ENCODE measurements at places on chromosomes 6 and 20.

GRCh38 chr6:26311012-26311384 is 54.0 kb upstream of the BTN3A2 start:
- DNase-seq, result peak; percentile 58

DNA sequence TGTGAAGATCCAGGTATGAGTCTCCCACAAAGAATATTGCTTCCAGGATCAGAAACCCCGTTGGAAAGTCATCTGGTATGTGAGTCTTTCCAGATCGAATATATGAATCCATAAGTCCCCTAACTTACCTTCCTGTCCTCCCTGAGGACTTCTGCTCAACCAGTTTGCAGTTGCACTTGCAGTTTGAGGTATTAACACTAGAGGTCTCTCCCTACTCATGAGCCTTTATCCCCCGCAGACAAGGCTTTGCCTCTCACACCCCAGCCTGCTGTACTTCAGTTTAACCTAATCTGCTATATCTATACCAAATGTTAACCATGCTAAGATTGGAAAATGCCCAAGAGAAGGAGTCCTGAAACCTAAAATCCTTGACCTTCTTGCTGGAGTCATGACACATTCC is 135.3 kb upstream of the DEFB112 start:
- no peak for DNase-seq

DNA sequence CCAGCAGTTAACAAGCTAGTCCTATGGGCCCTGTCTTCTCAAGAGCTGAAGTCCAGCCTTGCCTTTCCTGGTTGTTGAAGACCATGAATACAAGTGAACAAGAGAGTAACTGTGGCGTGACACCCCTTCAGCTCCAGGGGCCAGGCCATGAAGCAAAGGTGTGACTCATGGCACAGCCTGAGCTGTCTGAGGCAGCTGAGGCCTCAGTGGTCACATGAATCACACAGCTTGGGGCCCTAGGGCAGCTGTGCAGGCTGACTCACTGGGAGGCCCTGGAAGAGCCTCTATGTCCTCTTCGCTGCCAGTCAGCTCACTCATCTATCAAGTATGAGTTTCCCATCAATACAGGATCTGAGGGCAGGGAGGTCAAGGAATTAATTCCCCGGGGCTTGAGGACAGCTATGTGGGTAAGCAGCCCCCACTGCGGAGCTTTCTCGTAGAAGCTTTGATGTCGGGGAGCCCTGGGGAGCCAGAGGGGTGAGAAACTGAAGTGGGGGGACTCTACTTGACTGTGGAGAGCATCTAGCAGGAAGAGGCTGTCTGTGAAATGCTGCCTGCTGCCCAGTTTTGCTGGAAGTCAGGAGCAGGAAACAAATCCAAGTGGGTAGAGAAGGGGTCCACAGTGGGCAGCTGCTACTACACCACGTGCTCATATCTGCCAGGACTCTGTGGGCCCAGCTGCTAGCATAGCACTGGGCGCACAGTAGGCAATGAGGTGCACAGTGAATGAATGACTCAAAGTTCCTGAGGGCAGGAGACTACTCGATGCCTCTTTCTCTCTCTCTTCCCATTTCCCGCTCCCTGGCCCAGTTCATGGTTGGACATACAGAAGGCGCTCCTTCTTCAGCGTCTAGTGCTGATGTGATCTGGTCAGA is 13.7 kb upstream of the FAM83C start:
- peak; percentile 97 for DNase-seq

DNA sequence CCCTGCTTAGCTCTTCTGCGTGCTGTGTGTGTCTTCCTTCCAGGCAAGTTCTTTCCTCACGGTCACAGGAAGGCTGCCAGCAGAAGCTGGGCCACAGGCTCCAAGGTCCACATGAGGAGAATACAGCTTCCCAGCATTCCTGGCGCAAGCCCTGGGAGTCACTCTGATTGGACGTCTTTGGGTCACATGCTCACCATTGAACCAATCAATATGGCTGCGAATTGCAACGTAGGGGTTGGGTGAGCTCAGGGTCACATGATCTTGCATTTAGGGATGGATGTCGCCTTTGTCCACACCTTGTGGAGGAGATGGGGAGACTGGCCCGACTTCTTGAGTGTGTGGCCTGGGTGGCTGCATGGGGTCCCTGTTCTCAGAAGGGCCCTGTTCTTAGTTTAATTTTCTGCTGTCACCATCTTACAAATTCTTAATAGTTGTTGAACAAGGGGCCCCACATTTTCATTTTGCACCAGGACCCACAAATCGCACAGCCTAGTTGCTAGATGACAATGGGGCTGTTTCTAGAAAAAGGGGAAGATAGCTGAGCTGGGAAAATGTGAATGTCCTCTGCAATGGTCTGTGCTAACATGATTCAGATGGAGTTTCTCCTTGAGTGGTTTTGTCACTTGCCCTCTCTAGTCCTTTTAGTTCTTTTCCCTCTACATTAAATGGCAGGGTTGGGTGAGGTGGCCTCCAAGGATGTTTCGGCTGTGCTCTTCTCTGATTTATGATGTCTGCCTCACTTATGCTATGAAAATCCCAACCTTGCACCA is 149.6 kb downstream of the CDH26 start:
- DNase-seq, result no peak

DNA sequence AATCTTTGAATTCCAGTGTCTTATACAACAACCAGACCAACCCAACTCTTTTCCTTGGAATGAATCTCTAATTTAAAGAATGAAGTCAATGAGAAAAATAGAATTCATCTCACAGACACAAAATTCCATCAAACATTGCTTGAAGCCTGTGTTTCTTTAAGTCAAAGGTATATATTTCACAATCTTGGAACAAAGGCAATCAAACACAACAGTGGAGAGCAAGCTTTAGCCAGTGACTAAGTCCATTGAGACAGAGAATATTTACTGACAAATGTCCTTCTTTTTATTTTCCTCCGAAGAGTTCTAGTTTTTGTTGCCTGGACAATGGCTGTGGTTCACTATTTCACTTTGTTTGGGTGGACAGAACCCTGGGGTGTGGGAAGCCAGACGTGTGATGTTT is 35.8 kb downstream of the MEP1A start:
- DNase-seq, result no peak

- DNase-seq, result no peak
Observed at GRCh38 chr6:69263297-69263696, 533.5 kb downstream of the LMBRD1 start.

GRCh38 chr6:15994814-15995459 is 133.9 kb upstream of the MYLIP start:
- DNase-seq, result no peak

- DNase-seq, result no peak
Observed at GRCh38 chr6:124433387-124434160, 528.7 kb upstream of the RNF217 start.

GRCh38 chr20:55605594-55605993 is 399.7 kb downstream of the CBLN4 start:
- DNase-seq, result no peak

DNA sequence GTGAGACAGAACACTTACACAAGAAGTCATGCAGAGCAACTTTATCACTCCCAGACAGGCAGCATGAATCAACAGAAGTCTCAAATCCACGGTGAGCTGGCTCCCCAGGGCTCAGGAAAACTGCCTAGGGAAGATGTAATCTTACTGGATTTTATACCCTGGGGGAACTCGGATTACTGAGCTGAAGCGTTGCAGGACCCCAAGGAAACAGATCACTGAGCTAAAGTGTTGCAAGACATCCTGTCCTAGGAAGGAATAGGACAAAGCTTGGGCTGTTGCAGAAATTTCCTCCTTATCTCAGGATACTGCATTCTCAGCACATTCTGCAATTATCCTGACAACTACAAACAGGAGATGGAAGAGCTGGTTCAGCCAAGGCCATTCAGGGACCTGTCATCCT is 224.8 kb downstream of the TFAP2A start:
- no peak for DNase-seq

GRCh38 chr20:17481661-17482060 is 49.5 kb downstream of the BFSP1 start:
- no peak for DNase-seq

- no peak for DNase-seq
Observed at GRCh38 chr6:47357827-47358226, 48.1 kb upstream of the TNFRSF21 start.

GRCh38 chr6:5180636-5181035 is 80.1 kb downstream of the LYRM4 start:
- DNase-seq, result no peak

DNA sequence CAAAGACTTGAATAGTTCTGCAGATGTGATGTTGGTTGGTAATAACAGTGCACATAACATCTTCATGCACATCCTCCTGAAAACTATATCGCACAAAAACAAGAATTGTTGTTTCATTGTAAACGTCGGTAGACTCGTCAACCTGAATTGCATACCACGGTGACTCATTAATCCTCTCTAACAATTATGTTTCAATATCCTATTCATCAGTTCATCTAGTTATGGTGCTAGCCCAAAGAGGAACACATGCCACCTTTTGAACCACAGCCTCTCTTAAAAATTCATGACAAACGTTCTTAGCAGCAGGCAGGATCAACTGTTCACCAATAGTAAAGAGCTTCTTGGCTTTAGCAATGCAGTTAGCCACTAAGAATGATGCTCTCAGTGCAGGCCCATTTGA is 25.0 kb downstream of the CRYBG1 start:
- no peak for DNase-seq

GRCh38 chr6:5566718-5567117 is 305.4 kb downstream of the FARS2 start:
- DNase-seq, result no peak

DNA sequence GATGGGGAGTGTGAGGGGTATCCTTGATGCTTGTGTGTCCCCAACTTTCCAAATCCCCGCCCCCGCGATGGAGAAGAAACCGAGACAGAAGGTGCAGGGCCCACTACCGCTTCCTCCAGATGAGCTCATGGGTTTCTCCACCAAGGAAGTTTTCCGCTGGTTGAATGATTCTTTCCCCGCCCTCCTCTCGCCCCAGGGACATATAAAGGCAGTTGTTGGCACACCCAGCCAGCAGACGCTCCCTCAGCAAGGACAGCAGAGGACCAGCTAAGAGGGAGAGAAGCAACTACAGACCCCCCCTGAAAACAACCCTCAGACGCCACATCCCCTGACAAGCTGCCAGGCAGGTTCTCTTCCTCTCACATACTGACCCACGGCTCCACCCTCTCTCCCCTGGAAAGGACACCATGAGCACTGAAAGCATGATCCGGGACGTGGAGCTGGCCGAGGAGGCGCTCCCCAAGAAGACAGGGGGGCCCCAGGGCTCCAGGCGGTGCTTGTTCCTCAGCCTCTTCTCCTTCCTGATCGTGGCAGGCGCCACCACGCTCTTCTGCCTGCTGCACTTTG is at the start of gene TNF:
Gene TNF, plus strand, starts transcription at position 231 of the 567 bp plus-strand sequence. Its CDS starts 177 bp downstream, at position 408.
- DNase-seq, result no peak

All from fibroblast of gingiva (primary cell).